Cardiac ventricle fibroblast (primary cell): ENCODE measurements at places on chromosomes 4 and X. TPM values are rescaled to one million over a fixed set of nuclear protein-coding genes. Genes with fewer than 3 reads are reported as not detected.

Gene QRFPR
- not detected in 2 replicates for total RNA-seq

Gene MID2
- total RNA-seq, result 15.0 and 17.2 TPM in 2 replicates

Gene AKAP4
- total RNA-seq, result not detected in 2 replicates

Gene ARHGAP36
- total RNA-seq, result not detected in 2 replicates

Gene ZCCHC18
- 0.49 TPM in 1 of 2 replicates, not detected in the other for total RNA-seq
